Stimulated activated CD4-positive, alpha-beta T cell treated with anti-CD3 and anti-CD28 coated beads, Interleukin-4, amount 100 ng/mL, for 4 hours (primary cell): ENCODE measurements at places on chromosomes 5 and 9.

- DNase-seq: no peak
Measured at GRCh38 chr9:79742110-79742721, 170.5 kb downstream of the TLE4 start.

- no peak for DNase-seq
Measured at GRCh38 chr9:115913696-115914095, 239.9 kb upstream of the PAPPA start.

DNA sequence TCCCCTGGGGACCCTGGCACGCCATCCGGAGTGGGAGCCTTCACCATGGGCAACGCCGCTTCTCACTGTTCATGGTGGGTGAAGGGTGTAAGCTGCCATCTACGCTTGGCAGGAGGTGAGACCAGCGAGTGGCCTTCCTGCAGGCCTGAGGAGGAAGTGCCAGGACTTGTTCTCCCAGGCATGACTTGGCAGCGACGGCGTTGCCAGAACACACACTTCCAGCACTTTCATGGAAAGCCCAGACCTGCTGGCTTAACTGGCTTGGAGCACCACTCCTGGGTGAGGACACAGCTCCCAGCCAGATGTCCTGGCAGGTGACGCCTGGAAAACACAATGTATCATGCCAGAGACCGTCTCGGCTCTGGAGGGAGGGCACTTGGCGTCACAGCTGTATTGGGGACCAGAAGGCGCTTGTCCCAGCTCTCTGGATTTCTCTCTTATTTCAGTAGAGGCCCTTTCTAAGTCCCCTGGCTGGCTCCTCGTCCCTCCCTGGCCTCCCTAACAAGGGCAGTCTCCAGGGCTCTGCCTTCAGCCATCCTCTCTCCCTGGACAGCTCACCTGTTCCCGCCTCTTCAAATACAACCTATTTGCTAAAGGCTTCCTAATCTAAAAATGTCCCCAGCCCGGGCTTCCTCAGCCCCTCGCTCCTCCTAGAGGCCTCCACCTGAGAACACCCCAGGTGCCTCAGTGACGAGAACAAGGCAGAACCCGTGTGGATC lies 188.3 kb downstream of the OLFM1 start:
- DNase-seq: no peak

- DNase-seq: no peak
Measured at GRCh38 chr9:94445863-94446262, 109.0 kb upstream of the PCAT7 start.

DNA sequence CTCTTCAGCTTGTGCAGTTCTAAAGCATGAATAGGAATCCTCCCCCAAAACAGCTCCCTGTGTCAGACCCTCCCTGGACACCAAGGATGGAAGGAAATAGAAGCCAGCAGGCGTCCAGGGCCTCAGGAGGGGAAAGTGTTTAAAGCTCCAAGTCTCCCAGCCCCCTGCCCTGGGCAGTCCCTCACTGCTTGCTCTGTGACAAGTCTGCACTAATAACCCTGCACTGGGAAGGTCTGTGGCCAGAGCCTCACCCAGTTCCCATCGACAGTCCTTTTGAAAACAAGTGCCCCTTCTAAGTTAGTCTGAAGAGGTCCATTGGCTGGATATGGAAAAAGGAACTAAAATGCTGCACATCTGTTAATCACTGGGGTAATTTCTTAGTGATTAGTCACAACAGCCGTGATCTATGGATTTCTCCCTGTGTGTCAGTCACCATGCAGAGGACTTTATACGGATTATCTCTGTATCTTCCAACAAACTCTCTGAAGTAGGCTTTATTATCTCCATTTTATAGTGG lies 195.3 kb downstream of the FBXL7 start:
- no peak for DNase-seq

DNA sequence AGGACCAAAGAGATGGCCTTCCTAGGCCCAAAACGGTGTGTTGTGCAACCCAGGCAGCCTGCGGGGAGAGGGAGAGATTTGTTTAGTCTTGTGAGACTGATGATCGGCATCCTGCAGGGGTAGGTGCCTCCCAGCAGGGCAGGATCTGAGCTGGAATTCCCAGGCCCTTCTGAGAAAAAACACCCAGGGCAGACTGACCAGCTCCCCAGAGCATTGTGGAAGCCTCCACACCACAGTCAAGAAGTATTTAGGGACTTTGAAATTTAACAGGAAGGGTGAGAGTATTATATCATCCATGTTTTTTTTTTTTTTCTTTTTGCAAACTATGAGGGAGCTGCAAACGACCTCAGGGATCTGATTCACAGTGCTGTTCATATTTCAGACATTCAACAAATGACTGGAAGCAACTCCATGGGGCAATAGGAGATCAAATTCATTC lies 104.5 kb upstream of the LHFPL2 start:
- no peak for DNase-seq
